Pulmonary artery endothelial cell (primary cell): ENCODE measurements at places on chromosomes 3 and 15.

DNA sequence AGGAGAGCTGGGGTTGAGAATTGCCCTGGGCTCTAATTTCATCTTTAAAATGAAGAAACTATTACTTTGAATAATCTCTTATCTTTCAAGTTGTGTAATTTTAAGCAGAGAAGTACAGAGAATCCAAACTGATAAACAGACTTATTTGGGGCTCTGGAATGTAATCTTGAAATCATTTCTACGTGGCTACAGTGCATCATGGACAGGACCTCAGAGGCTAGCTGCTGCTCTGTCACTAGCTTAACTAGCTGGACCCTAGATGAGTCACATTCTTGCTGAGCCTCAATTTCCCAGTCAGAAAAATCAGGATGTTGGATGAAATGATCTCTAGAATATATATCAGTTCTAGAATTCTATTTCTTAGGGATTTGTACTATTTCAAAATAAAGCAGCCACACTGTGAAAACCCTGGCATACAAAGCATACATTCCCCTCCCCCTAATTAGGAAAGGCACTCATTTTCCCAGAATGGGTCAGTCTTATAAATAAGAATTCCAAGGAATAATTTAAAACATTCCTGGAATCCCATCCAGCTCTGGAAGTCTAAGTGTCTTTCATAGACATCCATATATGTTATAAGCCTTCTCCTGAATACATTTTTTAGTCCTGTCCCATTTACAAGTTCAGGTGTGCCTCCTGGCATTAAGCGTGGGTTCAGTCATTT, 47.2 kb downstream of the RASGRP1 start:
- DNase-seq = no peak

DNA sequence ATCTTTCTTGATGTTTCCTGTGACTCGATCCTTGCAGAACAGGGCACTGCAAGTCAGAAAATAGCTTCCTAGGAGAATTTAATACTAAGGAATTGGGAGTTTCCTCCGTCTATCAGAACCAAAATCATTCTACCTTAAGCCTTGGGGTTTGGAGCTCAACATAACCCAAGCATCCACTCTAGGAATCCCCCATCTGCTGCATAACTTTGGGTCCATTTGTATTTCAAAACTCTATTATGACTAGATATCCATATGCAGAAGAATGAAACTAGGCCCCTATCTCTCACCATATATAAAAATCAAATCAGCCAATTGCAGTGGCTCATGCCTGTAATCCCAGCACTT, 61.7 kb upstream of the AKAP13 start:
- no peak for DNase-seq

DNA sequence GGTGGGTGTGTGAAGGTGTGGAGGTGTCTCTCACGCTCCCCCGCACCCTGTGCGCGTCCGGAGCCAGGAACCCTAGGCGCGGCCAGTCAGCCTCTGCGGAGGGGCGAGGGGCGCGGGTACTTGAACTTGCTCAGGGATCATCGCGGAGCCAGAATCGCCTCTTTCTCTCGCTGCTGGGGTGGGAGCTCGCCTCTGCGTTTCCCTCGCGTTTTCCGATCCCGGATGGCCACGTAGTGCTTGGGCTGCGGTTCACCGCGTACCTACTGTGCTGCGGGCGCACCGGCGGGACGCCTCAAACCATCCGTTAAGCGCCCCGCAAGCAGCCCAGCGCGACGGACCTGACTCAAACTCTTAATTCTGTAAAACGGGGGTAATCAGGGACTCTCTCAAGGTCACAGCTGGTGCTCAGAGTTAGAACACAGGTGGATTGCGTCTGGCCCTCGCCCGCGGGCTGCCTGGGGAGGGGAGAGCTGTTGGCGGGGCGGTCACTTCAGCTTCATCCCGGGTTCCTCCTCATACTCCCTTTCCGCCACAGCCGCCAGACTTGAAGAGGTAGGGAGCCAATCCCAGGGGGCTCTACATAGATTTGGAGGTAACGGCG, 686 bp downstream of the MYRIP start:
- DNase-seq = no peak

GRCh38 chr3:128254066-128254590, 100.8 kb downstream of the EEFSEC start:
- no peak for DNase-seq

- no peak for DNase-seq
Observed at GRCh38 chr15:47374222-47374621, 343.1 kb upstream of the SEMA6D start.
